ENCODE measurements at places on chromosomes 3 and 15. TPM values are rescaled to one million over a fixed set of nuclear protein-coding genes. Genes with fewer than 3 reads are reported as not detected.

The CTDSPL2 gene
- 11.9 TPM for total RNA-seq

The CKMT1A gene
- total RNA-seq: 0.89 TPM

DNA sequence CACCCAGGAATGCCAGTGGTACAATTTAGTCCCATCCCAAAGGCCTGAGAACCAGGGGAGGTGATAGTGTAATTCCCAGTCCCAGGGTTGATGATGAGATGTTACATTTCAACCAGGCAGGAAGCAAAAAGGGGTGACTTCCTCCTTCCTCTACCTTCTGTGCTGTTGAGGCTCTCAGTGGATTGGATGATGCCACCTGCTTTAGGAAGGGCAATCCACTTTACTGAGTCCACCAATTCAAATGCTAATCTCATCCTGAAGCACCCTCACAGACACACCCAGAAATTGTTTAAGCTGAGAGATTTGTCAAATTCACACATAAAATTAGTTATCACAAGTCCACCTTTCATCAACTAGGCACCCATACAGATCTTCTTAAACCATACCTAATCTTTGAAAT lies 418.5 kb upstream of the GOLIM4 start:
- H3K36me3 ChIP-seq: no peaks in the 10 kb centered on the region
- H3K4me1 ChIP-seq: no peaks in the 10 kb centered on the region

GRCh38 chr3:110577854-110578253 lies 493.8 kb upstream of the NECTIN3 start:
- H3K36me3 ChIP-seq: no peaks in the 10 kb centered on the region
- H3K27ac ChIP-seq: no peak overlapping the region
- no peak for DNase-seq
- no peaks in the 10 kb centered on the region for H3K27me3 ChIP-seq
- H3K4me1 ChIP-seq: no peaks in the 10 kb centered on the region

The ZPLD1 gene
- total RNA-seq: not detected

The C2CD4A gene
- total RNA-seq: 3.0 TPM

DNA sequence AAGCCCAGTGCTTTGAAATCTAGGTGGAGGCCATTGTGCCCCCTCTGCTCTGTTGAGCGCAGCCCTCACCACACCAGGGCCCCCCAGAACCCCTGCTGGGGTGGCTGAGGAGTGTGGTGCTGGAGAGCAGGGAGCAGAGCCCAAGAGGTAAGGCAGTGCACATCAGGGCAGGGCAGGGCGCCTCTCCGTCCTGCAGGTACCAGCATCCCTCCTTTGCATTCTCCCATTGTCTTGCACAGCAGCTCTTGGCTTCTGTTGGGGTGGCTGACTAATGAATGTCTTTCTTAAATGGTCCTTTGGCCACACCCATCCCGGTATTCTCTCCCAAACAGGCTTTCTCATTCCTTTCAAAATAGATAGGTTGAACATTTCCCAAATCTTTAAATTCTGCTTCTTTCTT lies 41.4 kb upstream of the GABRG3 start:
- no peaks in the 10 kb centered on the region for H3K36me3 ChIP-seq
- DNase-seq: no peak
- no peaks in the 10 kb centered on the region for H3K27me3 ChIP-seq
- H3K4me3 ChIP-seq: no peak overlapping the region

- H3K36me3 ChIP-seq: no peaks in the 10 kb centered on the region
- H3K27me3 ChIP-seq: no peaks in the 10 kb centered on the region
- H3K4me1 ChIP-seq: no peaks in the 10 kb centered on the region
- DNase-seq: no peak
Measured at GRCh38 chr3:102802819-102803420, 368.1 kb downstream of the ZPLD1 start.

GRCh38 chr15:61070111-61070901 lies 158.8 kb downstream of the RORA start:
- no peaks in the 10 kb centered on the region for H3K27me3 ChIP-seq
- no peak for DNase-seq
- H3K4me1 ChIP-seq: no peaks in the 10 kb centered on the region
- H3K4me3 ChIP-seq: no peak overlapping the region
- H3K36me3 ChIP-seq: no peaks in the 10 kb centered on the region

DNA sequence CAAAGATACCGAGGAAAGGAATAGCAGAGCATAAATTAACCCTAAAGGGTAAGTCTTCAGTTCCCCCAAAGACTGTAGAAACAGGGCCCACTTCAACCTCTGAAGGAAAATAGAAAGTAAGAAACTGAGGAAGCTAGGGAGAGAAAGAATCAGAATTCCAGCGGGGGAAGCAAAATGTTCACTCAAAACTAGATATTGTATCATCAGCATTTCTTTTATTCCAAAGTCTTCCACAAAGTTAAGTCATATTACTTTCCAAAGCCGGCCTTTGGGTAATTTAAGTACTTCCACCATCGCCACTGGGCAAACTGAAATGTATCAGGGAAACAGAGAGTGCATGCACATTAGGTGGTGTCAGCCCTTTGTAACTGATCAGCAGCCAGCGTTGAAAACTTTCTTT lies 88.3 kb downstream of the RSL24D1 start:
- no peaks in the 10 kb centered on the region for H3K36me3 ChIP-seq
- H3K4me3 ChIP-seq: no peak overlapping the region
- H3K27ac ChIP-seq: no peak overlapping the region
- H3K27me3 ChIP-seq: no peaks in the 10 kb centered on the region
- H3K4me1 ChIP-seq: no peaks in the 10 kb centered on the region

DNA sequence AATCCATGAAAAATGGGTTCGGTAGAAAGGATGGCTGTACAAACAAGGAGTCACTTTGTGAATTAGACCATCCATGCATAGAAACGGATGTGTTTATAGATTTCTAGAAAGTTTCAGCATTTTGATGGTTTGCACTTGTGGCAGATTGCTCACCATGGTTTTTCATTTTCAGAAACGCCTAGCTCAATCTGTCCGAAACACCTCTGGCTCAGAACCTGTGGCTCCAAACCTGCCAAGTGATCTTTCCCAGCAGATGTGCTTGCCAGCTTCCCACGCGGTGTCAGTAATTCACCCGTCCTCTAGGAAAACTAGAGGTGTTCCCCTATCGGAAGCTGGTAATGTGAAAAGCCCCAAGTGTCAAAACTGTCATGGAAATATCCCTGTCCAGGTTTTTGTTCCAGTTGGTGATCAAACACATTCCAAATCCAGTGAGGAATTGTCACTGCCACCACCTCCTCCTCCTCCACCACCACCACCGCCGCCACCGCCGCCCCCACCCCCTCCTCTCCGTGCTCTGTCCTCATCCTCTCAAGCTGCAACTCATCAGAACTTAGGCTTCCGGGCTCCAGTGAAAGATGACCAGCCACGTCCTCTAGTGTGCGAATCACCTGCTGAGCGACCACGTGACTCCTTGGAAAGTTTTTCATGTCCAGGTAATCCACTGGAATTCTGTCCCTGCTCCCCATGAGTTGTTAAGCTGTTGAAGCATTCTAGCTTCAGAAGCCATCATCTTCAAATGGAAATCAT lies 21.2 kb downstream of the WHAMM start:
- H3K4me3 ChIP-seq: no peak overlapping the region
- H3K27ac ChIP-seq: no peak overlapping the region
- DNase-seq: no peak
- peaks cover 30% of the 10 kb centered on the region for H3K4me1 ChIP-seq
- no peaks in the 10 kb centered on the region for H3K27me3 ChIP-seq

The SAMMSON gene
- total RNA-seq: 2.9 TPM

The ZNF662 gene
- 11.2 TPM for total RNA-seq

GRCh38 chr3:170869645-170870593 lies at the start of gene RPL22L1:
TSS of gene RPL22L1 (minus strand) at chr3:170870195. CDS start at chr3:170870167, 28 bp downstream.
- H3K4me1 ChIP-seq: peaks cover 36% of the 10 kb centered on the region
- H3K36me3 ChIP-seq: peaks cover 31% of the 10 kb centered on the region
- peak within 1 kb of the TSS; percentile 63 for H3K4me3 ChIP-seq
- no peaks in the 10 kb centered on the region for H3K27me3 ChIP-seq
- peak; percentile 95 for DNase-seq
- H3K27ac ChIP-seq: peak within 1 kb of the TSS; percentile 88

GRCh38 chr15:87707566-87708130 lies 548.9 kb downstream of the NTRK3 start:
- H3K27ac ChIP-seq: no peak overlapping the region
- H3K36me3 ChIP-seq: no peaks in the 10 kb centered on the region
- no peaks in the 10 kb centered on the region for H3K27me3 ChIP-seq
- no peaks in the 10 kb centered on the region for H3K4me1 ChIP-seq
- no peak overlapping the region for H3K4me3 ChIP-seq

DNA sequence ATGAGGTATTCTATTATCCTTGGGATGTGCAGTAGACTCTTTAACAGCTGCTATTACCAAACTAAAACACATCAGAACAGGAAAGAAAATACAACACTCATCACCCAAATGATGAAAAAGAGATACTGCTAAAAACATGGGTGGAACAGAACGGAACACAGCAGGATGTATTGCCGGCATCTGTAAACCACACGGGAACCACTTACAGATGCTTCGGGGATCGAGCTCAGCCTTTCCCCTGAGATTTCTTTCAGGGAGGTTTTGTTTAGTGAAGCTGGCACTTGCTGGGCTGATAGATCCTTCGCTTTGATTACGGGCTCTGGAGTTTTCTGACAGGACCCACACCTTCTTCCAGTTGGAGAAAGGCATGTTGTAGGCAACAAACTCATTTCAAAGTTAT lies 182.3 kb upstream of the FAM3D start:
- H3K4me3 ChIP-seq: no peak overlapping the region
- no peak for DNase-seq
- no peaks in the 10 kb centered on the region for H3K27me3 ChIP-seq
- no peaks in the 10 kb centered on the region for H3K4me1 ChIP-seq
- H3K36me3 ChIP-seq: no peaks in the 10 kb centered on the region

The PLD1 gene
- 31.9 TPM for total RNA-seq

- no peaks in the 10 kb centered on the region for H3K4me1 ChIP-seq
- no peaks in the 10 kb centered on the region for H3K36me3 ChIP-seq
- peak; percentile 89 for DNase-seq
- H3K4me3 ChIP-seq: no peak overlapping the region
Measured at GRCh38 chr3:32510075-32510724, 7.5 kb upstream of the CMTM6 start.
